ENCODE measurements at places on chromosomes 5 and 9.

- no peak for ATAC-seq
Observed at GRCh38 chr5:87150630-87151029, 117.1 kb upstream of the RASA1 start.

DNA sequence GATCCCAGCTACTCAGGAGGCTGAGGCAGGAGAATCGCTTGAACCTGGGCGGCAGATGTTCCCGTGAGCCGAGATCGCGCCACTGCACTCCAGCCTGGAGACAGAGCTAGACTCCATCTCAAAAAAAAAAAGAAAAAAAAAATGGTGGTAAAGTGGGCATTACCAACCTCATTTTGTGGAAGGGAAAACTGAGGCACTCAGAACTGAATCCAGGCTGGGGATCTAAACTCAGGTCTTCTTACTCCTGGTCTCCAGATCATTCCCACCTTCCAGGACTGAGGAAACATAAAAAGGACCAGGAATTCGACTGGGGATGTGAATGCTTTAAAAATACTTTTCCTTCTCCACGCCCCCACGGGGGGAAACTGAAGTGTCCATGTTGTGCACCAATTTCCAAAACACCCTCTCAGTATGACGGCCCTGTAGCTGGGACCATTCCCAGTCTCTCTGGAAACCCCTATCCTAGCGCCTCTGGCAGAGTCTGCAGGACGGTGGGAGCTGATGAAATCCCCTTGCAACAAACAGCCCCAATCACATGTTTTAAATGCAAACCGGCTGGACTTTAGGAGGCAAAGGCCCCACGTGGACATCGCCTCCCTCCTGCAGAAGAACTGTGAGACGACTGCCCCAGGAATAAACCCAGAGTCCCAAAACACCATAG lies 8.9 kb upstream of the AKNA start:
- ATAC-seq = no peak

- ATAC-seq = no peak
Observed at GRCh38 chr9:134215420-134215698, 51.0 kb upstream of the RNU6ATAC start.

DNA sequence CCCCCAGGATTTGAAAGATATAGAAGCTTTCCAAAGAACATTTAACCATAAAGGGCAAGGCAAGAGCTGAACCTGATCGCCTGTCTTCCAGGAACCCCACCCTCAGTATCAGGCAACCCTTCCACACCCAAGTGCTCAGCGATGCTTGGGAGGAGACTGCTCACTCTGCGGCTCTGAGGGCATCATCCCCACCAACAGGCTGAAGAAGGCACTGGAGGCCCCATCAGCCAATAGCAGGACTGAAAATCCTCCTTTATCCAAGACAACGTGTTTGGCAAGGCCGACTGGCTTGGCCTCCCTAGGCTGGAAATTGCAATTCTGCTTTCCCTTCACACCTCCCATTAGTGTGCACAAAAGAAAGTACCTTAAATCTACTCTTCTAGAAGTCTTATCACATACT lies 1.4 kb upstream of the PPP2CA start:
- no peak for ATAC-seq

Data from activated T-helper 17 cell treated with anti-CD3 and anti-CD28 coated beads, Interleukin-2, amount 50 U/mL, for 72 hours (primary cell).